Activated CD8-positive, alpha-beta memory T cell treated with anti-CD3 and anti-CD28 coated beads, Interleukin-2, amount 50 U/mL, for 48 hours (primary cell): ENCODE measurements at places on chromosomes 4 and X.

DNA sequence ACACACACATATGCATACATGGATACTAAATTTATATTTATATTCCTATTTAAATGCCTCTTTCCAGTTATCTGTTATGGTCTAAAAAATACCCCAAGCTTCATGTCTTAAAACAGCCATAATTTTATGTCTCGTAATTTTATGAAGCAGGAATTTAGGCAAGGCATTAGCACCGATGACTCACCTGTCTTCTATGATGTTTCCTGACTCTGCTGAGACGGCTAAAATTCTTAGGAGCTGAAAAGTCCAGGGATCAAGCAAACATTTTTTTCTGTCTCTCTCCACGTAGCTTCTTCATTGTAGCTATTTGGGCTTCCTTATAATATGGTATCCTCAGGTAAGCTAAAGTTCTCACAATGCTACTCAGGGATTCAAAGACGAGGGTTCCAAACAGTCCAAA lies 930.3 kb downstream of the STIM2 start:
- no peak for DNase-seq

DNA sequence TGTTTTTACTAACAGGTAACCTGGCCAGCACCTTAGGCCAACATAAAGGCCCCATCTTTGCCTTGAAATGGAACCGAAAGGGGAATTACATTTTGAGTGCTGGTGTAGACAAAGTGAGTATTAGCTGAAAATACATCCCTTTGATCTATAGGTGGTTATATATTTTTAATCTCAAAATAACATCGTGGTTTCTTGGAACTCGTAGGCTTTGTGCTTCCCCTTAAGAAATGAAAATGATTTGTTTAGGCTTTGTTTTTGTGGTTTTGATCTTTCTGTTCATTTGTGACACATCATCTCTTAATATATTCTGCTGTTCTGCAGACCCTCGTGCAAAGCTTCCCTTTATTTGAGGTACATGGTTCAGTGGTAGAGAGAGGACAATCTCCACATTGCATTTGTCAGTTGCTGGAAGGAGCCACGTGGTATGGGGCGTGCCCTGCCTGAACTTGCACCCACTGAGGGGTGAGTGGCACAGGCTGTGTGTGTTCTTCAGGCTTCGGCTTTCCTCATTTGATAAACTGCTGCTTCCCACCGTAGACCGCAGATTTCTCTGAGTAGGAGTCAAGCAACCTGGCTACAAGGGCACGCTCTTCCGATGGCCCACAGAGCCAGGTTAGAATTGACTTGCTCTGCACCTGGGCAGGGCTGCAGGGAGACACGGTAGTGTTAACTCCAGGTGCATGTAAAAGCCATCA lies 72.2 kb downstream of the GPR143 start:
- DNase-seq, result no peak

- DNase-seq, result no peak
Observed at GRCh38 chr4:186228514-186228894, 1.2 kb downstream of the KLKB1 start.

DNA sequence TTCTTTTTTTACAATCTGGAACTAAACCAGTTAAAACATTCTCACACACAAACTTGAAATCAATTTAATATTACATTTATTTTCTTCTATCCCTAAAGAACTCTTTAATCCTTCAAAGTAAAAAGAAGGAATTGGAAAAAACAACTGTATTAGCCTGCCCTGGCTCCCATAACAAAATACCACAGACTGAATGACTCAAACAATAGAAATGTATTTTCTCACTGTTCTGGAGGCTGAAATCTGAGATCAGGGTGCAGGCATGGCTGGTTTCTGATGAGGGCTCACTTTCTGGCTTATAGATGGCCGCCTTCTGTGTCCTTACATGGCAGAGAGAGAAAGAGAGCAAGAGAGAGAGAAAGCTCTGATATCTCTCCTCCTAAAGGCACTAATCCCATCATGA lies 149.4 kb downstream of the PDGFRA start:
- no peak for DNase-seq

GRCh38 chr4:139734201-139734874 lies 68.7 kb downstream of the MGST2 start:
- DNase-seq, result no peak

- DNase-seq, result no peak
Observed at GRCh38 chr4:48203819-48204218, 65.8 kb downstream of the TEC start.

- DNase-seq, result no peak
Observed at GRCh38 chr4:165364452-165365080, 14.2 kb upstream of the CPE start.

- no peak for DNase-seq
Observed at GRCh38 chrX:40083120-40083978, 14.4 kb downstream of the BCOR start.

DNA sequence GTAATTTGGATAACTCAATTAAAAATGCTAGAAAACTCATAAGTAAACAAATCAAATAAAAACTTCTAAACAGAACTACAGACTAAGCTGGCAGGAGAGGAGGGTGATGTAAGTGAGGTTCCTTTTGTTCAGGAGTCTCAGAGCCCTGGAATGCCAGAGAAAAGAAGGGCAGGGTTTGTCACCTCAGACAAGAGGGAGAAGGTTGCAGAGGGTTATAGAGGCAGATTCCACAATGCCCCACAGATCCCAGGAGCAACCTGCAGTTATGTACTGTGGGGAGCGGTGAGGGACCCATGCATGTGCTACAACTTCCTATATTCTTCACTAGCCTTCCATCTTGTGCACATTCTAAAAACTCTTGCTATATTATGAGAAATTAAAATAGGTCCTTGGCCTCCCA lies 129.7 kb downstream of the CFAP299 start:
- no peak for DNase-seq

GRCh38 chr4:42995343-42995944 lies 102.9 kb downstream of the GRXCR1 start:
- DNase-seq, result no peak
